Activated T-cell treated with anti-CD3 and anti-CD28 coated beads for 4 hours (primary cell): ENCODE measurements at places on chromosomes 13 and 19.

DNA sequence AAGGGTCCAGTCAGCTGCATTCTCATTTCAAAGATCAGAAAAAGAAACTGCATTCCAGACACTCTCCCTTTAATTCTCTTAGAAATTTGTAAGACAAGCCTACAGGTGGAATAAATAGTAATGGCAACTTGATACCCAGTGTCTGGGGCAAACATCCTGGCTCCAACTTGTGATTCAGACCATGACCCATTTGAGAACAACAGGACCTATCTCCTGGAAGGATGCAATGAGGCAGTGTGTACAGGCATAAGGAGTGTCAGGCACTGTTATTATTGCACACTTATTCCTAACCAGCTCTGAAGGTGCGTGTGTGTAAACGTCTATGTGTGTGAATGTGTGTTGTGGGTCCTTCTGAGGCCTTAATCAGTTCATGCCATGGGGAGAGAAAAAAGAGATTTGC, 13.9 kb downstream of the ERICH6B start:
- no peak for DNase-seq

- no peak for DNase-seq
Observed at GRCh38 chr19:16085115-16085514, 8.8 kb downstream of the TPM4 start.

DNA sequence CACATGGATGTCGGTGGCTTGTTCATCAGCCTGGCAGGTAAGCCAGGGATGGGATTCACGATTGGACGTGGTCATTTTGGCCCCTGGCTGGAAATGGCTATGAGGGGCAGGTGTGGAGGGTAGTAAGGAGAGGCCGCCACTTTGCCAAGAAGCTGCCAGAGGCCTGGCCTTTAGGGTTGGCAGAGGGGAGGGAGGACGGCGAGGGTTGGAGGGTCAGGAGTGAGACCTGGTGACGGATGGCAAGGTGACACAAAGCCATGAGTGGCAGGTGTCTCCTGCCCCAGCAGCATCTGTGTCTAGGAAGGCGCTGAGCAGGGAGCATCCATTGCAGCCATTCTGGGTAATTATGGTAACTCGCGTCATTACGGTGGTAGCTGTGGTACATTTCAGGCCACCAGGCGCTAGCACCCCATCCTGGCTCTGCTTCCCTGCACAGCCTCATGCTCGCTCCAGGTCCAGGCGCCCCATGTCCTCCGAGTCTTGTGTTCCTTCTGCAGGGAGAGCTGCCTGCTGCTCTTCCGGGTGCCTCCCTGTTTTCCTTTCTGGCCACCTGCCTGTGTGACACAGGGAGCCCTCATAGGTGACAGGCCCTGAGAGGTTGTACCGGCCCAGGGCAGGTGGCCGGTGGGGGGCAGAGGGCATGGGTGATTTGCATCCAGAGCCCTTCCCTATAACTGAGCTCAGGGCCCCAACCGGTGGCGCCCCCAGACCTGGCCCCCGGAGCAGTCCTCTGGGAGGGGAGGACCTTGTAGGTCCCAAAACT, 4.2 kb downstream of the SSBP4 start:
- DNase-seq: no peak

- DNase-seq: no peak
Observed at GRCh38 chr19:11335449-11336146, 3.9 kb downstream of the RAB3D start.

DNA sequence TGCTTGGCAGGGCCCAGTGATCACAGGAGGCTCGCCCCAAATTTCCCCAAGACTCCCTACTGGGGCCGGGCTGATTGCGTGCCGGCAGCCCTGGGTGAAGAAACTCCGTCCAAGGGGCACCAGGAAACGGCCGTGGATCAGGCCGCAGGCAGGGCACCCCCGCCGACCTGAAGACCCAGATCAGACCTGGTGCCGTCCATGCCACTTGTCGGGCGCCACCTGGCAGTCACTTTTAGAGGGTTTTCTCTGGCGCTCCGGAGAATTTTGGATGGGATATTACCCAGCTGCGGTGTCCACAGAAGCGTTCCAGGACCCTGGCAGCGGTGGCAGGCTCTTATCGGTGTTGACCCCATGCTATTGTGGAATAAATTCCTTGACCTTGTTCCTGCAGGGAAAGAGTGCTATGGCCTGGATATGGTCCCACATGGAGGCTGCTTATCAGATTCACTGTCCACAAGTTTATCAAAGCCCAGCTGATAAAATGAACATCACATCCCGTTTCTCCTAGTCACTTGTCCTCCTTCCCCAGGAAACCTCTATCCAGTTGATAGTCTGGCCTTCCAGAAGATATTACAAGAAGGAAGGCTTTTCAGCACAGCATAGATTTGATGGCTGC, 38.2 kb downstream of the IGFL2 start:
- DNase-seq: no peak

DNA sequence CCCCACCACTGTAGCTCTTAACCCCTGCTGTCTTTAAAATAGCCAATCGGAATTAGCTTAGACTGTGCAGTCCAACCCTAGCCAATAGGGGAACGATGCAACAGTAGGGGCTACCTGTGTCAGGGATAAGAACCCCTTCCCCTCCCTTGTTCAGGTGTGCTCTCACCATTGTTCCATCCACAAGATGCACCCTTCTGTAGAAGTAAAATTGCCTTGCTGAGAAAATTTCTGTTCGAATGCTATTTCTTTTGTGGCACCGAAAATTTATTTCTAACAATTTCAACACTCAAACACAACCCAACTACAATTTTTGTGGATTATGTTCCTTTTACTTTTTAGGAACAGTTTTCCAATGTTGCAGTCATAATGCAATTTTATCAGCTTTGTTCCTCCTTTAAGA, 3.6 kb upstream of the ZNF583 start:
- DNase-seq: no peak

DNA sequence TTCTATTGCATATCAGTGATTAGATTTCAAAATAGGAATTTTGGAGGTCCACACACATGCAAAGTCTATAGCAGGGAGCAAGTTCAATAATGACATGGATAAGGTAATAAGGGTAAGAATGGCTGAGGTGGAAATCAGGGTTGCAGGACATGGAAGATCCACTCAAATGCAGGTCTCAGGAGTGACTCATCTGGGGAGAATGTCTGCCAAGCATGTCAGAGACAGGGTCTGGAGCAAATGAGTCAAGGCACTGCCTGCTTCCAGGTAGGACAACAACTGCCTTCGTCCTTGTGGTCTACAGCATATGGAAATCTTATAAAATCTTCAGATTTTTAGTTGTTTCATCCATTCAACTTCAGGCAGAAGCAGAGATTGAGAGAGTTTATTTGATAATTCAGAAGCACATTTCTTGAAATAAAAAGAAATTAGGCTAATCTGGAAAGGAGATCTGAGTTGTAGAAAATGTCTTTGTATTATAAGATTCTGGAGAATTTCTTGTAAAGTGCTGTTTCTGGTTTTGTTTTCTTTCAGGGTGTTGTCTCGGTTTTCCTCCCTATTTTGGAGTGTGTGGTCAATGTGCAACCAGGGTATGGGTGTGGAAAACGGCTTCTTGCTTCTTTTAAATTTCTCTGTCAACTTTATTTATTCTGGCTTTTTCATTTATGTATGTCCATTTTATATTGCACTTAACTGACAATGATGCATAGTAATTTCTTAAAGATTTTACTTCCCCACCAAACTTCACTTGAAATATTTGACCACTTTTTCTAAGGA, 748.8 kb downstream of the LIG4 start:
- DNase-seq: no peak

- DNase-seq: no peak
Observed at GRCh38 chr19:17969096-17969792, 2.3 kb downstream of the KCNN1 start.

- no peak for DNase-seq
Observed at GRCh38 chr19:8128551-8128950, 20.8 kb downstream of the FBN3 start.

DNA sequence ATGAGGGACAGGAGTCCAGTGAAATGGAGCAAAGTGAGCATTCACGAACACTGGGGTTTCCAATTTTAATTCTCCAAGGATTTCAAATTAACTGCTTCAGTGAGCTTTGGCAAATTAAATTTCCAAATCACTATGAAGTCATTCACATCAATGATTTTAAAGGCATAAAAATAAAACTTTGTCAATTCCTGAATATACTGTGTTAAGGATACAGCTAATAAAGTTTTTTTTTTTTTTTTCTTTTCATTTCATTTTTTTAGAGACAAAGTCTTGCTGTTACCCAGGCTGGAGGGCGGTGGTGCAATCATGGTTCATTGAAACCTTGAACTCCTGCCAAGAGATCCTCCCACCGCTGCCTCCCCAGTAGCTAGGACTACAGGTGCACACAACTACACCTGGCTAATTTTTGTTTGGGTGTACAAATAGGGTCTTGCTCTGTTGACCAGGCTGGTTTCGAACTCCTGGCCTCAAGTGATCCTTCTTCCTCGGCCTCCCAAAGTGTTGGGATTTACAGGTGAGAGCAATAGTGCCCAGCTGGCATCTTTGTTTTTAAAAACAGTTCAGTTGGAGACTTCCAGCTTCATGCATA, 21.9 kb downstream of the RBM26 start:
- no peak for DNase-seq

DNA sequence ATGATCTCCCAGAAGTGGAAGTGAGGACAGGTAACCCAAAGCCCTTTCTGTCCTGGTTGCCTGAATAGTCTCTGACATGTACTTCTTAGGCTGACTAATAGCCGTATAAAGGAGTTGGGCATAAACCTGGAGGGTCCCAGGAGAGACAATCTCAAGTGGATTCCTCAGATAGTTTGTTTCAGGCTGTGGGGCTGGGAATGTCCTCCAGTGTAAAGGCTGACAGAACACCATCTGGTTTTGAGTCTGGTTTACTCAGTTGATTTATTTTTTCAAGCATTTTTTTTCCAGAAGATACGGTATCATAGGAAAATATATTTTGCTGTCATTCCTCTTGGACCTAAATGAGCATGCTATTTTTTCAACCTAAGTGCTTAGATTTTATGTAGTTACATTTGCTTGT, 15.2 kb downstream of the HTR2A start:
- DNase-seq: no peak

DNA sequence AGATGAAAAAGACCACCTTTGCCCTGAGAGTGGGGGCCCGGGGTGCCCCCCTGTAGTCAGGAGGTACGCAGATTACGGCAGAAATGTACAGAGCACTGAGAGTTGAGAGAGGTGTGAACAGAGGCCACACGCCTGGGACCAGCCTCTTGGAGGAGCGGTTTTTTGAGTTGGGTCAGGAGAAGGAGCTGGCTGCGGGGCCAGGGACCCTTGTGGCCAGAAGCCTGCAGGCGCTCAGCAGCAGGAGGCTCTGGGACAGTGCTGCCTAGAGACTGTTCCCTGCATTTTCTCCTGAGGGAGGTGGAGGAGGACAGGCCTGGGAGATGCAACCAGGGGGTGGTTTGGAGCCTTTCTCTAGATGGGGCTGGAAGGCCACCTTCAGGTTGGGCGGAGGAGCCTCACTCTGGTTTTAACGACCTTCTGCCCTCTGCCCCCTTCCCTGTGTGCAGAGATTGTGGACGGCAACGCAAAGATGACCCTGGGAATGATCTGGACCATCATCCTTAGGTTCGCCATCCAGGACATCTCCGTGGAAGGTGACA, 39.7 kb downstream of the CAPN12 start:
- no peak for DNase-seq

DNA sequence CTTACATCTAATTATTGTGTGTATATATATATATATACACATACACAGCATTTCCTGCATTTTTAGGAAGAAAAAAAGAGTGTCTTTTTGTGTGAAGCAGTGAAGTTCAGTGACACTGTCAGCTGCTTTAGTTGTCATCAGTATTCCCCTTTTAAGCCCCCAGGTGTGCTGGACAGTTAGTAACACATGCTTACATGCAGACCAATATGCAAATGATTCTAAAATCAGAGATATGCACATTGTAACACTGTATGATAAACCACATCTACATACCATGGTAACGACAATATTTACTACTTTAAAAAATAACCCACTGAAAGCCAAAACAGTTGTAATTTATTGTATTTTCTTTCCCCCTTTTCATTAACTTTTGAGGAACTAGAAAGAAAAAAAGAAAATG, 16.8 kb downstream of the LHFPL6 start:
- no peak for DNase-seq

DNA sequence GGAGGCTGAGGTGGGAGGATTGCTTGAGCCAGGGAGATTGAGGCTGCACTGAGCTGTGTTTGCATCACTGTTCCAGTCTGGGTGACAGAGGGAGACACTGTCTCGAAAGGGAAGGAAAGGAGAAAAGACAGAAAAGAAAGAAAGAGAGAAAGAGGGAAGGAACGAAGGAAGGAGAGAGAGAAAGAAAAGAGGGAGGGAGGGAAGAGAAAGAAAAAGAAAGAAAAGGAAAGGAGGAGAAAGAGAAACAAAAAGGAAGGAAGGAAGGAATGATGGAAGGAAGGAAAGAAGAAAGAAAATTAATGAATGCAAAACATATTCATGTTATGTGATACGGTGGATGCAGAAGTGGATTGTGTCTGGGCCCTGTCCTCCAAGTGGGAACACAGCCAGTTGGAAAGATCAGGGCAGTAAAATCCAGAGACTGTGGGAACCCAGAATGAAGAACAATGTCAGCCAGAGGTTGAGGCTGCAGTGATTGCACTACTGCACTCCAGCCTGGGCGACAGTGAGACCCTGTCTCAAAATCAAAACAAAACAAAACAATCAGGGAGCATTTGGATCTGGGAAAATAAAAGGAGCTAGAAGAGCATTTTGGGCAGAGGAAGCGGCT, 6.2 kb downstream of the PHLDB3 start:
- no peak for DNase-seq

DNA sequence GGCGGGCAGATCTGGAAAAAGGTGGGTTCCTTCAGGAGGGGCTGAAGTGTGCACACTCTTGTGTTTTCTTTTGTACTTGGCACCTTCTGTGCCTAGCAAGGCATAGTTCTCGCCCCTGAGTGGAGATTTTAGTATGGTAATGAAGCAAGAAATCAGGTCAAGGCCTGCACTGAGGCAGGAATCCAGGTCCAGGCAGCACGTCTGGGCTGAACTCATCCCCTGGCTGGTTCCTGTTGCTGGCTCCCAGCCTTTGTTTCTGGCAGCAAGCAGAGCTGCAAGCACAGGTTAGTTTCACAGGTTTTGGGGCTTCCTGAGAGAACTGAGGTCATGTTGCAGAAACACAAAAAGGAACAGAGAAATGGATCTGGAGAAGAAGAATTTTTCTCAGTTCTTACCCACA, 21.2 kb downstream of the SIGLEC7 start:
- no peak for DNase-seq

- no peak for DNase-seq
Observed at GRCh38 chr19:11278670-11279069, 16.3 kb upstream of the DOCK6 start.

DNA sequence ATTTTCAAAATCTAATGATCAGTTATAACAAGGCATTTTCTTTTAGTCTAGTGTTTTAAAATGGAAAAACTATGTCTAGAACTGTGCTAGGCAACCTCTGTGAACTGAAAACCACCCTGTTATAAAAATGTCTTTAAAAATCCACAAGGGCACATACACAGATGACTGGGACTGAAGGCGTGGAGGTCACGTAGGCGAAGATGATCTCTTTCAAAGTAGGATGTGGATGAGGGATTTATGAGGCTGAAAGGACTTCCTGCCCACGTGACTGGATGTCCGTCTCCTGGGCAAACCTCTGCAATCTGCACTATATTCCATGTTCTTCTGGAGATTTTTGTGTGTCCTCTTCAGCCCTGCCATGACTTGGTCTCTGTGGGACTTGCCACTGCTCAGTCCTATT, 84.2 kb upstream of the ZNF536 start:
- no peak for DNase-seq
